ENCODE measurements at places on chromosomes 12 and 14.

GRCh38 chr14:38342803-38343202 is 86.9 kb upstream of the CLEC14A start:
- DNase-seq: no peak

GRCh38 chr14:23352506-23353432 is at the start of gene SLC22A17:
Gene SLC22A17 (minus strand): TSS chr14:23352887.
- DNase-seq: no peak

- no peak for DNase-seq
These were observed 50.7 kb upstream of the PTPRR start for GRCh38 chr12:70971001-70971794.

GRCh38 chr14:61048640-61049039 is 67.6 kb downstream of the SLC38A6 start:
- DNase-seq: no peak

DNA sequence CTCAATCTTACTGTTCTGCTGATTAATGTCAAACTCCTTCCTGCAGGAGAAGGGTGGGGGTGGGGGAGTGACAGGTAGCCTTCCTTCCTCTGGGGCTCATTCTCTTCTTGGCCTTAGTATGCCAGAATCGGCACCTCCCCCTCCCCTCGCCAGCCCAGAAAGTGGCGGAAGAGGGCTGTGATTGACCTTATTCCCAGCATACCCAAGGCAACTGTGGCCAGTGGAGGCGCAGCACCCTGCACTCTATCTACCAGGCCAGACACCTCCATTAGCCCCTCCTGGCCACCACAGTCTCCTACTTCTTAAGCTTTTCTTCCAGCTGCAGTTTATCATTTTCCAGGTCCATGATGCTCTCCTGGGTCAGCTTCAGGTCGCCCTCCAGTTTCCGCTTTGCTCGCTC is 15.5 kb downstream of the MYH6 start:
- no peak for DNase-seq

GRCh38 chr12:32159925-32160324 is 53.3 kb downstream of the BICD1 start:
- no peak for DNase-seq

DNA sequence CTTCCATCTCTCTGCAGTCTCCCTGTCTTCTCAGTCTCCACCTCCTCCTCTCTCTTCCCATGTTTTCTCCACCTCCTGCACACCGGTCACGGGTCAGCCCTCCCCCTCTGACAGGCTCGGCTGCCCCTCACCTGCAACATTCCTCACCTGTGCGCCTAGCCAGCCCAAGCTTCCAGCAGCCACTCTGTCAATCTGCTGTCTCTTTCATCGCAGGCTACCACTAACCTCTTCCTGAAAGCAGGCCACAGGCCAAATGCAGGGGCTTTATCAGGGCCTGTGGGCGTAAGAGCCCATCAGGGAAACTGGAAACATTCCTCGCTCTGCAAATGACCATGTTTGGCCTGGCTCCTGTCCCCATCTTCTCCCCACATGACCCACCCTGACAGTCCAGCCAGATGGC is 34.5 kb downstream of the CMKLR1 start:
- DNase-seq: no peak

GRCh38 chr12:127270193-127270592 is 996.8 kb upstream of the TMEM132C start:
- DNase-seq: no peak

DNA sequence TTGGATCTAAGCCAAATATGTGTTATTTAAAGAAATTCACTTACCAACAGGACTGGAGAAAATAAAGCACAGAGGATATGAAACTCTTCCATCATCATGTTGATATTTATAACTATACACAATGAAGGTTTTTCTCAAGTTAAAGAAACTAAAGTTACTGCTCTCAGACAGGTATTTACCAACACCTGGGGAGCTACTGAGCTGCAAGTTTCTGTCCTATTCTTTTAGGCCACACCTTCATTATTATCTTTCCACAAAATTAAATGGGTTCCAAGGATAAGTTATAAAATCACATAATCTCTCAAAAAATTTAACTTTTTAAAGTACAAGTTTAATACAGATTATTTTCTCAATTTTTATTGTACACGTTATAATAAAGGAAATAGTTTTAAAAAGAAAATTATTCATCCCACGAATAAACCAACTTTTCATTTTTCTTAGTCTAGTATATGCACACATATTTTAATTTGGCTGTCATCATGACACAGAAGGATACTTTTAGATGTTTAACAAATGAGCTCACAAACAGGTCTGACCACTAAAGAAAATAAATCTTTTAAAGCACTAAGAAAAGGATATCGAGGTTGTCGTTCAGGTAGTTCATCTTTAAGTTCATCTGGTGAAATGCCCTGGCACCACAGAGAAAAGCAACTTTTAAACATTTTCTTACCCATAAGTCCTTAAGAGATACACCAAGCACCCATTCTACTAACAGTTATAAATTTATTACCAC is 7.8 kb downstream of the GMFB start:
- DNase-seq: no peak

DNA sequence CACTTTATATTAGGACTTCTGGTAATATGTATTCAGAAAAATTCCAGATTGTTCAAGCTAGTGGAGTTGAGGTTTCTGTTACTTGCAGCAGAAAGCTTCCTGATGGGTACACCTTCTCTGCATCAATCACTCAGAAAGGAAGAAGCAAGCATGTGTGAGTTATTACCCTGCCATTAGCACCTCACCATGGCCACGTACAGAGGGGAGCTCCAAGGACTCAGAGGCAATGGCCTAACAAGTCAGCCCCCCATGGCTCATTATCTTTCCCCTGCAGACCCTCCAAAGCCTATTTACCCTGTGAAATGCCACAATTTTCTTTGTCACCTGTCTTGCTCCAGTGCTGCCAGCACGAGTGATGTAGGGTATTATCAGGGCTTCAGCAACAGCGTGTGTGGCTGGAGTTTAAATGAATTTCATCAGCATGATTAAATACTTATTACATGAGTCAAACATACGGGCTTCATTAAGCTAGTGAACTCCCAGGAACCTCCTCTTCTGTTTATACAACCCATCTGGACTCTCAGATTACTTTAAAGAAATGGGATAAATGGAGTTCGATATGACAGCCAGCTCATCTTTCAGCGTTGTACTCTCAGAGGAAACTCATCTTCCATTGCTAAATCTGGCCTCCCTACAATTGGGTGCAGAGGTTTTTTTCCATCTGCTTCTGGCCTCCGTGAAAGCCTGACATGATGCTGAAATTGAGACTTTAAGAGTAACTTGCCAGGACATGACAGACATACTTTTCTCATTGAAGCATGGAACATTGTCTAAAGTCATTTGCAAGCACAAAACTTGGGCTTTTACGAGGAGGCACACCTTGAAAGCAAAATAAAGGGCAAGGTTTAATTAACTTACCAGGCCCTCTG is 135.9 kb downstream of the TMEM30B start:
- no peak for DNase-seq

GRCh38 chr12:89504560-89505346 is 19.8 kb downstream of the GALNT4 start:
- DNase-seq: no peak

DNA sequence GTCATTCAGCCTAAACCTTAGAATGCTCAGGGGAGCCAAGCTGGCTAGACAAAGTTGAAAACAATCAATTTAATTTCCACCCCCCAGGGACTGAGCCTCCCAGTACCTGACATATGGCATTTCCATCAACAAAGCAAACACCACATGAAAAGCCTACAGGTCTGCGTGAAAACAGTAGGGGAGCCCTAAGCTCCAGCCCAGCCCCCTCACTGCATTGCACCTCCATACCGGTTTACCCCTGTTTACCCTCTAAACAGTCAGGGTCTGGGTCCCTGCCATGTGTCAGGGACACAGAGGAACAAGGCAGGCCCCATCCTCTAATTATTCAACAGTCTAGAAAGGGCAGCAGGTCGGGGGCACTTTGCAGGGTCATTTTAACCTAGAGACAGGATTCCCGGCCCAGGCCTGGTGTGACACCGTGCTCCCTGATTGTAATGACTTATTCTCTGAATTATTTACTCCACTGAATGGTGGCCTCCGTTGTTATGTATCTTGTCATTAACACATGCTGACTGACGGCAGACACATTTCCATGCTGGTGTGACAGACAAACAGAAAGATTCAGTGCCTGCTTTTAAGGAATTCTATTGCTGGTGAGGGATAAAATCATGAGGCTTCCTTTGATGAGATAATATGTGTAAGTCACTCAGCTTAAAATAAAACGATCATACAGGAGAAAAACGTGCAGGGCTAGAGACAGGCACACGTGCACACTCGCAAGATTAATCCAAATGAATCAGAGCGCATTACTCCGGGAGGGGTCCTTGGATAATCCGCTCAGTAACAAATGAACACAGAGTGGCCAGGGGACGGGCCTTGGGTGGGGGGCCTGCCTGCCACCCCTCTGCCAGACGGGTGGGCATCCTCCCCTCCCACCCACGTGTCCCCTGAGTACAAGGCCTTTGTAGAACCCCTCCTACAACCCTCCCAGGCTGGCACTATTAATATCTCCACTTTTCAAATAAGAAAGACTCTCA is 23.2 kb downstream of the CCDC88C start:
- DNase-seq: no peak

GRCh38 chr12:91507754-91508153 is 325.1 kb upstream of the DCN start:
- no peak for DNase-seq

DNA sequence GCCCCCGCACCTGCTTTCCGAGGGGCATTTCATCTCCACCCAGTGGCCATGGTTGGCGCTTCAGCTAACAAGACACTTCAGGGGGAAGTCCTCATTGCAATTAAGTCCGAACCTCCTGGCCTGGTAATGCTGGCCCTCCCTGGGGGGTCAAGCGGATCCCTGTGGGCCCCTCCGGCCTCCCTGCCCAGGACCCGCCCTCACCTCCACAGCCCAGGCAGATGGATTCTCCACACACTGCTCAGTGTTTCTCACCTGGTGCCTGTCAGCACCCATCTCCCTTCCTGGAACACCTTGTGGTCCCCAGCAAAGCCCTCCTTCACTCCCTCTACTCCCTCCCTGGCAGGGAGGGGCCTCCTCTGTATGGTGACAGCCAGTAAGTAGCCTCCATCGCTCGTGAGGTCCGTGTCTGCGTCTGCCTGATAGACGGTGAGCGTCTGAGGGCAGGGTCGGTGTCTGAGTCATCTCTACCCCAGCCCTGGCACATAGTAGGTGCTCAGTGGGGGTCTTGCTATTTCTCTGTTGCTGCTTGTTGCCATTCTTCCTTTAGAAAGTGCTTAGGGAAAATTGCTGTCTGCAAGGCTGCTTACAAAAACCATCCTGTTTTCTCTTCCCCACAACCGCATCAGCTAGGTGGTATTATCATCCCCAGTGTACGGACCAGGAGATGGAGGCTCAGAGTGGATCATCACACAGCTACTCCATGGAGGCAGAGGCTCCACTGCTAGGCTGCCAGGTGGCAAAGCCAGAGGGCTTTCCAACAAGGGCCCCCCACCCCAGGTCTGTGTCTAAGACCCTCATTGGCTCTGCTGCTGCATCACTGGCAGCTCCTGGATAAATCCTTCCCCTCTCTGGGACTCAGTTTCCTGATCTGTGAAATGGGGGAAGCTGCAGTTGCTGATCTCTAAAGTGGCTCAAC is 39.7 kb upstream of the EML1 start:
- DNase-seq: no peak

DNA sequence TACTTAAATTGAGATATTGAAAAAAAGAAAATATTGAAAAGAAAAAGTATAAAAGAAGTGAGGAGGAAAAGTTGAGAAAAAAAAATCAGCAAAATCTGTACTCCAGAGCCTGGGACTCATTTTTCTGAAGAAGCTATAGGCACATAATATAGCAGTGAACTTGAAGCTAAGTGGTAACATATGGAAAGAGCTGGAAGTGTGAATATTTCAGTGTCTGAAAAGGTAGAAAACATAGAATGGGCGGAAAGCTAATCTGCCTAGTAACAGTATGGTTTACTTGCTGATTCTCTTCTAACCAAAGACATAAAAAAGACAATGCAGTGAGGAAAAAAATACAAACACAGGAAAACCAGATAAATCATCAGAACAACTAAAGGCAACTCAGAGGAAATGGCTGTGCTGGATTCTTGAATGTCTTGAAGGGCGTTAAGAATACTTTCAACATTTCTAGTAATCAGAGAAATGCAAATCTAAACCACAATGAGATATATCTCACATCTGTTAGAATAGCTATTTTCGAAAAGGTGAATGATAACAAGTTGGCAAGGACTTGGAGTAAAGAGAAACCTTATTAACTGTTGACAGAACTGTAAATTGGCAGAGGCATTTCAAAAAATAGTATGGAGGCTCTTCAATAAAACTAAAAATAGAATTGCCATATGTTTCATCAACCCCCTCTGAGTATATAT is 784.6 kb downstream of the LRFN5 start:
- no peak for DNase-seq
